ENCODE measurements at places on chromosomes 2 and 18.

DNA sequence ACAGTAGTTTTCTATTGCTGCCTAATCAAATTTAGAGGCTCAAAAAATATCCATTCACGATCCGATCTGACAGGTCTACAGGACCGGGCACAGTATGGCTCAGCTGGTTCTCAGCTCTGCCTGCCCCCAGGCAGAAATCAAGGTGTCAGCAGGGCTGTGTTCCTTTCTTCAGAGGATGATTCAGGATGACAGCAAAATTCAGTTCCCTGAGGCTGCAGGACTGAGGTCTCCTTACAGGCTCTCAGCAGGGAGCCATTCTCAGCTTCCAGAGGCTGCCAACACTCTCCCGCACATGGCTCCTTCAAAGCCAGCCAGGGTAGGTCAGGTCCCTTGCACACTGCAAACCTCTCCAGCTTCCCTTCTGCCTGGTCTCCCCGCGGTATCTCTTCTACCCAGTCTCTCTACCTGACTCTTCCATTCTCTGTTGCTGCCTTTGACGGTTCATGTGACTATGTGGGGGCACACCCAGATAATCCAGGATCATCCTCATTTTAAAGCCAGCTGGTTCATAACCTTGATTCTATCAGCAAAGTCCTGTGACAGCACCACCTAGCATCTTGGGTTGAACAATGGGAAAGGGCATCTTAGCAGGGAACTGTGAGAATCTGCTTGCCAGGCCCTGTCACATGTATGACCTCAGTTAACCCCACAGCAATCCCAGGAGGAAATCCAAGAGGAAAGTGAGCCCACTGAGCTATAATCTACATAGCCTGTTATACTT lies 50.4 kb downstream of the UXS1 start:
- DNase-seq: no peak

GRCh38 chr2:1677821-1678165 lies 66.5 kb downstream of the PXDN start:
- no peak for DNase-seq

DNA sequence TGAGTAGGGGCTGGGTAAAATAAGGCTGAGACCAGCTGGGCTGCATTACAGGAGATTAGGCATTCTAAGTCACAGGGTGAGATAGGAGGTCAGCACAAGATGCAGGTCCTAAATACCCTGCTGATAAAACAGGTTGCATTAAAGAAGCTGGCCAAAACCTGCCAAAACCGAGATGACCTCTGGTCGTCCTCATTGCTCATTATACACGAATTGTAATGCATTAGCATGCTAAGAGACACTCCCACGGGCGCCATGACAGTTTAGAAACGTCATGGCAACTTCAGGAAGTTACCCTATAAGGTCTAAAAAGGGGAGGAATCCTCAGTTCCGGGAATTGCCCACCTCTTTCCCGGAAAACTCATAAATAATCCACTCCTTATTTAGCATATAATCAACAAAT lies 132.2 kb downstream of the ARL4C start:
- no peak for DNase-seq

DNA sequence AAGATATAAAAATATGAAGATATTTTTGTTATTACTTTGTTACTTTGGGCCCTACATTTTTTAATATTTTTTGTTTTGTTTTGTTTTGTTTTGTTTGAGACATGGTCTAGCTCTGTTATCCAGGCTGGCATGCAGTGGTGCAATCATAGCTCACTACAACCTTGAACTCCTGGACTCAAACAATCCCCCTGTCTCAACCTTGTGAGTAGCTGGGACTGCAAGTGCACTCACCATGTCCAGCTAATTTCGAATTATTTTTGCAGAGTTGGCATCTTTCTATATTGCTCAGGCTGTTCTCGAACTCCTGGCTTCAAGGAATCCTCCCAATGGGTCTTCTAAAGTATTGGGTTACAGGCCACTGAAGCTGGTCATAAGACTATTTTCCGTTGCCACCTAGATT lies 603.6 kb upstream of the PIK3C3 start:
- no peak for DNase-seq

DNA sequence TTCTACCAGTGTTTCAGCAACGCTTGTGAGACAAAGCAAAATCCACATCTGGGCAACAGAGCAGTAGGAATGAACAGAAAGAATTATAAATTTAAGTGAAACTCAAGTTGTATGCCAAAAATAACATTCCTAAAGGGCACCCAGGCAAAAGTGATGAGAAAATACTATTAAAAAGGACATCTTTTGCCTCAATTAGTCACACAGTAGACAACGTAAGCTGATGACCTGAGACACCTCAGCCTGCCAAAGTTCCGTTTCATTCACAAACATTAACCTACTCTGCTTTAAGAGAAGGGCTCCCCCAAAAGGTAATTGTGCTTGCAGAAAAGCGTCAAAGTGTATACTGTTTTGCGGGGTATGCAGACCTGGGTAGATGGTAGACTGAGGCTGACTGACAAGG lies 7.2 kb downstream of the HDLBP start:
- no peak for DNase-seq

DNA sequence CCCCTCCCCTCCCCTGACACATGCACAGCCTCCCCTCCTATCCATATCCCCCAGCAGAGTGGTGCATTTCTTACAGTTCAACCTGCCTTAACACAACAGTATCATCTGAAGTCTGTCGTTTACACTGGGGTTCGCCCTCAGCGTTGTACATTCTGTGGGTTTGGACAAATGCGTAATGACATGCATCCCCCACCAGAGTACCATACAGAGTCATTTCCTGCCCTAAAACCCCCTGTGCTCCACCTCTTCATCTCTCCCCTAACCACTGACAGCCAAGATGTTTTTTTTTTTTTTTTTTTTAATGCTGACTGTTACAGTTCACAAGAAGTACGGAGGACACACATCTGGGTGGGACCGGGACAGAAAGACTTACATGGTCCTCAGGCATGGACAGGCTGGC lies 22.6 kb downstream of the POMC start:
- no peak for DNase-seq

- no peak for DNase-seq
Observed at GRCh38 chr18:49878015-49878414, 64.7 kb upstream of the ACAA2 start.

- DNase-seq: peak; percentile 48
Observed at GRCh38 chr2:54560146-54560881, 104.2 kb downstream of the SPTBN1 start.

GRCh38 chr2:39124000-39124745 lies 3.3 kb upstream of the SOS1 start:
- peak; percentile 96 for DNase-seq

DNA sequence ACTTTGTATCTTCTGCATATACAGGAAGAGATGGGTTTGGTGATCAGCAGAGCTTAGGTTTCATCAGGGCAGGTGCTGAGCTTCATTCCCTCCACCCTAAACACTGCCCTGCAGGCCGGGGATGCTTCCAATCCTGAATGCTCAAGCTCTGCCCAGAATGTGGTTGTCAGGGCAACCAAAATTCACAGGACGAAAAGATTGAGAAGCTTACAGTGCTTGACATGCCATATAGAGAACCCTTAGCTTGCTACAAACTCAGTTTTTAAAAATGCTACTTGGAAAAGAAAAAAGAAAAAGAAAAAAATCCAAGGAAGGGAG lies 65.6 kb downstream of the SH3RF3 start:
- no peak for DNase-seq

DNA sequence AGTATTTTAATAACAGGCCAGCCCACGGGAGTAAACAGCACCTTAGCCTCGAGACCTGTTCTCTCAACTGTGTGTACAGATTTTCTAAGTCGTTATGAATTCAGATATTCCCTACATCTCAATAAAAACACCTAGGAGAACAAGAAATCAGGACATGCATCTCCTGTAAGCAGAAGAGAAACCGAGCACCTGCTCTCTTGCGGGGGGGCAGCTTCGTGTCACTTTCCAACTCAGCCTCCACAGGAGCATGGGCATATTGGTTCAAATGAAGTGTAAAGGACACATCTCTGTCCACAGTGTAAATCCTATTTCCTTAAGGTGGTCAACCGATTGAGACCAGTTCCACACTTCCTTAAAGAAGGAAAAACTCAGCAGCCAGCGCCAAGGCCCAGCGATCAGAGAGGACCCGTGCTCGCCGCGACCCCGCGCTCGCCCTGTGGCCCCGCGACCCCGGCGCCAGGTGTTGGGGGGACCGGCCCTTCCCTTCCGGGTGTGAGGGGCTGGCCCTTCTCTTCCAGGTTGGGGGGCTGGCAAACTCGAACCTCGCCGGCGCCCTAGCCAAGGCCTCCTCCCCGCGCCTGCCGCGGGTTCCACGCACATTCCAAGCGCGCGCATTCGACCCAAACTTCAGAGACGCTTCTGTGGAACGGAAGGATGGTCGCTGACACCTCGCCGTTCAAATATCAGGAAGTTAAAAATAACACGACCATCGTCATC lies 652 bp downstream of the SH3YL1 start:
- no peak for DNase-seq

- no peak for DNase-seq
Observed at GRCh38 chr2:20352581-20353216, 2.1 kb upstream of the PUM2 start.

GRCh38 chr18:8400193-8400752 lies 209.0 kb upstream of the RAB12 start:
- no peak for DNase-seq

GRCh38 chr2:36466135-36466534 lies 110.6 kb downstream of the CRIM1 start:
- no peak for DNase-seq

DNA sequence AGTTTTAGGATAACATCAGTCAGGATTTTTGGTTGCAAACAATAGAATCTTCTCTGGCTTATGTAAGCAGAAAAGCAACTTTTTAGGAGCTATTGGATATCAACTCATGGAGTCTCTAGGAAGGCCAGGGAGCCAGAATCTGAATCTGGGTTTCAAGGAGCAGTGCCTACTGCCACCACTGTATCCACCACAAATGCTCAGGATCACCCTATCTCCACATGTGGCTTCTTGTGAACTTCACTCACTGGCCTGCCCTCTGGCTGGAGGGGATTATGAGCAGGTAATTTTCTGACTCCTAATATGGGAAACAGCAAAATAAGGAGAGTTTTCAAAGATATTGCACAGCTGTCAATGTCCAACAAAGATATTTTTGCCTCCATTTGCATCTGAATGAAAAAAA lies 142.9 kb downstream of the PKP4 start:
- DNase-seq: no peak

DNA sequence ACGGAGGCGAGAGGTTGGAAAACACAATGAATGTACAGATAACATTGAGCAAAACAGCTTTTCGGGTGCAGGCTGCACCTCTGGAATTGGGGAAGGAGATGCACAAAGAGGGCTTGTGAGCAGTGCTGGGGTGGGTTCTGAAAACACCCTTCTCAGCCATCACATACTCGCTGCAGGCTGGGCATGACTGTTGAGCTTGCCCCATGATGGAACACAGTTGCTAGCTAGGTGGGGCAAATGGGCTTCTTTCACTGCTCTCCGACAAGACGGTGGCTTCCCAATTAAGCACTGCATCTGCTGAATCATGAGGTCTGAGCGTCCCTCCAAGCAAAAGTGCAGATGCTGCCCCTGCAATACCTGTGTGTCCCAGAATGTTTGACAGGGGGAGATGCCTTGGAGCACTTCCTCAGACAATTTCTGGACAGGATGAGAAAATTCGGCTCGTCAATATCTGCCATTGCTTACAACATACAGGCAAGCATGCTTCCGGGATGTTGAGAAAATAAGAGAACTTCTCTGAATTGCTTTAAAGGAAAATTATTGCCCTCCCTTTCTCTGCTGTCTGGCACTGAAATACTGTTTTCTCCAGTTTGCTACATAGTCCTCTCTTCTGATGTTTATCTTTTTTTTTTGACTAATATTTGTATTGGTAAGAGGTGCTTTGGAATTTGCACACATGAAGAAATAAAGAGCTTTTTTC lies 77.3 kb upstream of the SH3BP4 start:
- no peak for DNase-seq

DNA sequence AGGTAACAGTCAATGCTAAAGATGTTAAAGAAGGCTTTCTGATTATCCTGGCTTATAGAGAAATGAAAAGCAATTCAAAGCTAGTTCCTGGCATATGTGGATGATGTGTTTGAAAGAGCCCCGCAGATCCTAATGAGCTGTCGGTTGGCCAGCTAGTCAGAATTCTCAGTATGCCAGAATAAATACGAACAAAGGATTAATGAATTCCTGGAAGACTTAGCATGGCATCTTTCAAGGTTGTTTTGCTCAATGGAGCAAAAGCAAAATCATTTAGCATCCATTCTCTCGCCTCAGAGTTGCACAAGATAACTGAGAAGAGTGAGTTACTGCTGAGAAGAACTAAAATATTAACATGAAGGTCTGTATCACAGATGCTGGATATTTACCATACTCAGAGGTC lies 307.6 kb downstream of the RIT2 start:
- no peak for DNase-seq
